ENCODE measurements at places on chromosomes 13 and 19. TPM values are rescaled to one million over a fixed set of nuclear protein-coding genes. Genes with fewer than 3 reads are reported as not detected.

SLC25A41 gene
- total RNA-seq = 1.1 TPM

FCAR gene
- total RNA-seq = not detected

BEST2 gene
- not detected for total RNA-seq

ZNF578 gene
- 1.1 TPM for total RNA-seq

GRIN3B gene
- total RNA-seq = 1.00 TPM

SYNE4 gene
- 8.7 TPM for total RNA-seq

CD22 gene
- 0.92 TPM for total RNA-seq

POU4F1 gene
- 0.93 TPM for total RNA-seq

PSG6 gene
- not detected for total RNA-seq

POLD1 gene
- 43.6 TPM for total RNA-seq

DNA sequence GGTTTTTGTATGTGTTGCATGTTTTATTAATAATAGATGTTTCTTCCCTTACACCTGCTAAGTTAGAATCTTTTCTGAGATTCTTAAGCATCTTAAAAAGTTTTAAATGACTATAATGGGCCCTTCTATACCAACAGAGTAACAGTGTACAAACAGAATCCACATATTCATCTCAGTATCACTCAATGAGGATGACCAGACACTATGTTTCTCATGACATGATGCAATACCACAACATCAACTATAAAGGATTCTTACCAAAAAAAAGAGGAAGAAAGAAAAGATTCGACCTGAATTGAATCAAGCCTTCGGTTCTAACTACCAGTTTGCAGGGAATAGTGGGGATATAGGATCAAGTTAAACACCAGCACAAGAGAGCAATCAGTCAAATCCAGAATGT is 56.5 kb downstream of the INTS6 start:
- DNase-seq = no peak

DNA sequence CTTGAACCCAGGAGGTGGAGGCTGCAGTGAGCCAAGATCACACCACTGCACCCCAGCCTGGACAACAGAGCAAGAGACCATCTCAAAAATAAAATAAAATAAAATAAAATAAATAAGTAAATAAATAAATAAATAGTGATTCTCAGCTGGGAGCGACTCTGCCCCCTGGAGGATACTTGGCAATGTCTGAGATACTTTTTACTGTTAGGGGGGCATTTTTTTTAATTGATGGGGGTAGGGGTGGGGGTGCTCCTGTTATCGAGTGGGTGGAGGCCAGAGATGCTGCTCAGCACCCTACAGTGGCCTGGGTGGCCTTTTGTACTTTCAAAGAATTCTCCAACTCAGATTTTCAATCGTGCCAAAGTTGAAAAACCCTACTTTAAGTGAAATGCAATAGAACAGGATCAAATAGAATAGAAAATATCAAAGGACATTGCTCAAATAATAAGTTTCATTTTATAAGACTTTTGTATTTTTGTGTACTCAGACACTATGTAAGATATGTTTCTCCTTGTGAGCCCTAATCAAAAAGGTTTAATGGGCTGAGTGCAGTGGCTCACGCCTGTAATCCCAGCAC is 7.1 kb upstream of the CLPP start:
- no peak for DNase-seq

- DNase-seq = no peak
Measured at GRCh38 chr19:39555883-39556282, 15.9 kb upstream of the EID2 start.

GRCh38 chr19:41307090-41307875 is 2.7 kb upstream of the CCDC97 start:
- no peak for DNase-seq

GRCh38 chr13:50649211-50649610 is 194.3 kb downstream of the DLEU7 start:
- no peak for DNase-seq

DNA sequence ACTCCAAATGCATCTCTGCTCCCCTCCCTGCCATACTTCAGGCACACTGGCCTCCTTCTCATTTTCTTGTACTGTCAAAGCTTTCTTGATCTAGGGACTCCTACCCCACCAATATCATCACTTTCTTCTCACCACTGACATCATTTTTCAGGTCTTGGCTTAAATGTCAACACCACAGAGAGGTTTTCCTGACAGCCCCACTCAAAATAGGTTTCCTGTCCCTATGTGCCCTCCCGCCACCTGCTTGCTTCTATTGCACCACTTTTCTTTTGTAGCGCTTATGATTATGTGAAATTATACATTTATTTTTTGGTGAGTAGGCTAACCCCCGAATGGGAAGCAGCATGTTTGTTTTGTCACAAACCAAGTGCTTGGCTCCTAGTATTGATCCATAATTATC is 164.6 kb downstream of the NDFIP2 start:
- DNase-seq = no peak

GRCh38 chr13:61685682-61686012 is 270.0 kb upstream of the PCDH20 start:
- no peak for DNase-seq

Data from type B pancreatic cell (in vitro differentiated cells).